ENCODE measurements at places on chromosomes 7 and 10. TPM values are rescaled to one million over a fixed set of nuclear protein-coding genes. Genes with fewer than 3 reads are reported as not detected.

GPR26 gene
- total RNA-seq, result not detected

TWIST1 gene
- total RNA-seq, result 42.2 TPM

SPDYE6 gene
- total RNA-seq, result not detected

NEUROG3 gene
- not detected for total RNA-seq

CDC14C gene
- total RNA-seq, result not detected

SRRM3 gene
- total RNA-seq, result 2.0 TPM

VPS41 gene
- total RNA-seq, result 92.5 TPM

FRMD4A gene
- 10.7 TPM for total RNA-seq

CBLL1 gene
- 9.2 TPM for total RNA-seq

SPACDR gene
- total RNA-seq, result 0.14 TPM

CRPPA gene
- 1.8 TPM for total RNA-seq

OPN4 gene
- not detected for total RNA-seq

MMP21 gene
- under 0.01 TPM for total RNA-seq

GATA3 gene
- total RNA-seq, result not detected

CELF2 gene
- 4.0 TPM for total RNA-seq

LZTS2 gene
- total RNA-seq, result 43.4 TPM

PRLHR gene
- not detected for total RNA-seq

FIS1 gene
- total RNA-seq, result 306 TPM

NCF1 gene
- under 0.01 TPM for total RNA-seq

ZNF12 gene
- total RNA-seq, result 14.1 TPM

CADPS2 gene
- total RNA-seq, result 16.4 TPM

UFSP1 gene
- 4.1 TPM for total RNA-seq

SPDYE1 gene
- not detected for total RNA-seq

SGCE gene
- total RNA-seq, result 84.4 TPM

SPAG6 gene
- not detected for total RNA-seq

CUX1 gene
- 65.2 TPM for total RNA-seq

ZNF722 gene
- not detected for total RNA-seq

NPY4R gene
- 1.1 TPM for total RNA-seq

IL6 gene
- total RNA-seq, result 40.0 TPM

CFAP70 gene
- total RNA-seq, result 0.92 TPM

C1GALT1 gene
- 20.8 TPM for total RNA-seq

UPK3BL2 gene
- total RNA-seq, result 1.7 TPM

PMPCB gene
- total RNA-seq, result 73.2 TPM

GDF10 gene
- 1.2 TPM for total RNA-seq

UPK3BL1 gene
- total RNA-seq, result 12.9 TPM

FKBP6 gene
- not detected for total RNA-seq

CUBN gene
- 0.85 TPM for total RNA-seq

VWA2 gene
- total RNA-seq, result not detected

SORCS1 gene
- total RNA-seq, result 0.14 TPM

NUTM2E gene
- under 0.01 TPM for total RNA-seq

GPR15LG gene
- total RNA-seq, result not detected

MEIG1 gene
- not detected for total RNA-seq

UBE3C gene
- total RNA-seq, result 61.3 TPM

KLF14 gene
- total RNA-seq, result not detected

POU6F2 gene
- total RNA-seq, result not detected
